Frontal cortex (tissue), 4 donors: ENCODE measurements at places on chromosomes 11 and 22. TPM values are rescaled to one million over a fixed set of nuclear protein-coding genes. Genes with fewer than 3 reads are reported as not detected.

Gene OR52A1
- total RNA-seq, result under 0.01 TPM

DNA sequence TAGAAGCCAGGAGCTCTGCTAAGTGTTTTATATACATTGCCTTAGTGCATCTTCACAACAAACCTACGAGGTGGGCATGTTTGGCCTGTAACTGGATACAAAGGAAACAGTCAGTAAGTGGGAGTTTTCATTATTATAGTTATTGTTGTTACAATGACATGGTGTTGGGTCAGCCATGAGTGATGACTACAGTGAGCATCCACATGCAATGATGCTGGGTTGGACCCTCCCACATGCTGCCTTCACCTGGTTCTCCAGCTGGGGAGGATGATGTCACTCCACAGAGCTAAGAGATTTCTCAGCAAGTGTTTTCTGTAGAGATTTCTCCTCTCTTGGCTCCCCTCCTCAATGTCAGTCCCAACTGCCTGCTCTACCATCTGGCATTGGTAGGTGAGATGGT is 59.3 kb downstream of the EHF start:
- no peak for DNase-seq

DNA sequence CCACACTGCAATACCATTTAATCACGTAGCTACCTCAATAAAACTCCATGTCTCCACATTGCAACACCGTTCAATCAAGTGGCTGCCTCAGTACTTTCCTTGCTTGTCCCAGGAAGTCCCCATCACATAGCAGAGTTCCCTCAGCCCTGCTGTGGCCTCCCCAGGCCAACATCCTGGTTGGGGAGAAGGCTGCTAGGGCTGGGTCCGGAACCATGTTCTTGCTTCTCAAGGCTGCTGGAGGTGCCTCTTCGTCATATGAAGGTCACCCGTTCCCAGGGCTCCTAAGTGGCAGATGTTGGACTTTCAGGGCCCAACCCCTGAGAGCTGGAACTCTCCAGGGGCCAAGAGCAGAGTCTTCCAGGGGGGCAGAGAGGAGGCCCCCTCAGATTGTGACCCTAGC is 3.3 kb downstream of the ART5 start:
- DNase-seq, result no peak

GRCh38 chr11:40037005-40037404 is 1422.4 kb downstream of the LRRC4C start:
- no peak for DNase-seq

- DNase-seq, result no peak
These were observed 237.3 kb upstream of the NCAM1 start for GRCh38 chr11:112723676-112724495.
